Astrocyte (in vitro differentiated cells and primary cell): ENCODE measurements at places on chromosomes 2 and 18. TPM values are rescaled to one million over a fixed set of nuclear protein-coding genes. Genes with fewer than 3 reads are reported as not detected.

Gene KRTCAP3
- total RNA-seq = 1.4 and 1.9 TPM in 2 replicates

Gene TUBA3D
- total RNA-seq = not detected in 2 replicates

Gene RNF152
- total RNA-seq = 68.7 and 73.9 TPM in 2 replicates

Gene CFAP65
- total RNA-seq = 0.22 and 0.27 TPM in 2 replicates

Gene AGPS
- 66.2 and 68.1 TPM in 2 replicates for total RNA-seq

Gene FTCDNL1
- total RNA-seq = 0.45 and 0.48 TPM in 2 replicates

DNA sequence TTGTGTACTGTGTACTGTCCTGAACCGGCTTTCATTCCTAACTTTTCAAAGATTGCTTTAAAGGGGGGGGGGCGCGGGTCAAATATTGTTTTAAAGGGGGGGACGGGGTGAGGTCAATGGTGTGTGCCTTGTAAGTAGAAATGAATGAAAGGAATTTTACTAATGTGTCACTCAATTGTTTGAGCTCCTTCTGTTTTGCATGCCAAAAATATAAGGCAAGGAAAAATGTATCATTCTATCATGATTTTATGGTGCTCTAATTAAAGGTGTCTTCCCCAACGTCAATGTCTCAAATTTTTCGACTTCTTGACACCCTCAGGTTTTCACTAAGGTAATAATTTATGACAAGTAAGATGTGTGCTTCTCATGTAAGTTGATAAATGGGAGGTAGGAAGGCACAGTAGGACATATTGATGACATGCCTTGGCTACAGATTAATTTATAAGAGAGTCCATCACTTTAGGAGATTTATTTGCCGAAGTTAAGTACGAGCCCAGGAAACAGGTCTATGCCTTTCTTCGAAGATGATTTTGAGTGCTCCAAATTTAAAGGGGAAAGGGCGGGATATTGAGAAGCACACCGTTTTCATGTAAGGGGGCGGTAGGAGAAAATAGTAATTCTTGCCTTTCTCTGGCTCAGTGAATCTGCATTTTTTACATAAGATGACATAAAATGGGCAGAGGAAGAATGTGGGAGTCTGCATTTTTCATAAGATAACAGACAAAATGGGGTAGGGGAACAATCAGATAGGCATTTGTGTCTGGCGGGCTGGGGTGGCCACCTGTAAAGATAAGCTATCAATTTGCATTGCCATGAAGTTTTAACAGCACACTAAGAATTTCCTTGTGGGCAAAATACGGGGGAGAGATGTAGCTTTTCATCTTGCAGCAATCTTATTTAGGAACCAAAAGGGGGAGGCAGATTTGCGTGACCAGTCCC, 1.2 kb upstream of the TRAPPC8 start:
- H3K4me1 ChIP-seq = peaks cover 11% of the 10 kb centered on the region
- H3K36me3 ChIP-seq = no peaks in the 10 kb centered on the region
- no peaks in the 10 kb centered on the region for H3K27me3 ChIP-seq
- H3K27ac ChIP-seq = peak overlapping the region; percentile 67

GRCh38 chr18:12403601-12404506, 3.9 kb upstream of the PRELID3A start:
- H3K27ac ChIP-seq = peak overlapping the region; percentile 33
- no peaks in the 10 kb centered on the region for H3K27me3 ChIP-seq
- DNase-seq = peak; percentile 86
- H3K4me1 ChIP-seq = peaks cover 15% of the 10 kb centered on the region

- no peak overlapping the region for H3K4me3 ChIP-seq
- no peaks in the 10 kb centered on the region for H3K36me3 ChIP-seq
Measured at GRCh38 chr18:76426737-76427305, 68.2 kb downstream of the ZNF516 start.

DNA sequence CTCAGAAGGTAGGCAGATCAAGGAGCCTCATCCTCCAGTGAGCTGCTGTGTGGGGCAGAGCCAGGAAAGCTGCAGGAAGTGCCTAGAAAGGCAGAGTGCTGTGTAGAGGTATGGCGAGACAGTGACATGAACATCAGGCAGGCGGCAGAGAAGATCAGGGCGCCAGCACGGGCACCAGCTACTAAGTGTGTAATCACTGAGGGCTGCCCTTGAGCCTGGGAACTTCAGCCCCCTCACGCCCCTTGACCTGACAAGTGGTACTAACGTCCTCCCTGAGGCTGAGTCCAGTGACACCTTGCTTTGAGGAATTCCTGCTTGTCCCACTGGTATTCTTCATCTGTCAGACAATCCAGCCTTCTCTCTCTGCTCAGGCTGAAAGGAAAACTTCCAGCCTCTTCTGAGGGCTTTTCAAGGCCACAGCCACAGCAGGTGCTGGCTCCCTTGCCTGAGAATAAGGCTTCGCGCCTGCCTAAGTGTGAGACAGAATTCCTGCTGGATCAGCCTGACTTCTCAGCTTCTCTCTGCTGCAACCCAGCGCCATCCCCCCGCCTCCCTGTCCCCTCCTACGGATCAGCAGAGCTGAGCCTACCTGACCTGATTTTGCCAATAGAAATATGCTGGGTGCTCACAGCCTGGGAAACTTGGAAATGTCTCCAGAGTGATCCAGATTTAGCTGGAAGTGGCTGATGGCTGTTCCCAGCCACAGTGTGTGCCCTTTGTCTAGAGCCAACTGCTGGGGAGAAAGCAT, 148.0 kb downstream of the SMAD7 start:
- H3K27ac ChIP-seq = no peak overlapping the region
- no peak for DNase-seq
- H3K27me3 ChIP-seq = no peaks in the 10 kb centered on the region
- no peak overlapping the region for H3K4me3 ChIP-seq
- peaks cover 4% of the 10 kb centered on the region for H3K36me3 ChIP-seq
- peaks cover 10% of the 10 kb centered on the region for H3K4me1 ChIP-seq

- H3K4me3 ChIP-seq = no peak overlapping the region
- no peaks in the 10 kb centered on the region for H3K4me1 ChIP-seq
- no peaks in the 10 kb centered on the region for H3K36me3 ChIP-seq
- H3K27ac ChIP-seq = no peak overlapping the region
Measured at GRCh38 chr2:106272216-106272807, 78.2 kb upstream of the UXS1 start.

DNA sequence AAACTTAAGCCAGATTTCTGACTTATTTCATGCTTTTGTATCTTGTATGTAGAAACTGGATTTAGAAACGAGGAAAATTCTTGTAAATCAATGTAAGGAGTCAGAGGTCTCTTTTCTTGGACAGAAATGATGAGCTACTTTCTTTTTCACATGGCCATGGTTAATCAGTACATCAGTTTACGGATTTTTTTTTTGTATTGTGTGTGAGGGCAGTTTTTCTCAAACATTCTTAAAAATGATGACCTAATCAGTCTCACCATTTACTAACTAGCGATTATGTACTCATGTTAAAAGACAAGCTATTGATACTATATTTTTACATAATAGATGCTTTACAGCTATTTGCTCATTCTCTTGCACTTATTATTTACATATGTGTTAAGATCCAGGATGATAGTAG, 165.2 kb upstream of the DOCK10 start:
- H3K27me3 ChIP-seq = no peaks in the 10 kb centered on the region
- DNase-seq = no peak
- H3K4me1 ChIP-seq = no peaks in the 10 kb centered on the region
- no peak overlapping the region for H3K27ac ChIP-seq

GRCh38 chr2:140589696-140590095, 1541.1 kb downstream of the LRP1B start:
- H3K27me3 ChIP-seq = no peaks in the 10 kb centered on the region
- peak; percentile 56 for DNase-seq
- H3K4me3 ChIP-seq = no peak overlapping the region
- H3K36me3 ChIP-seq = no peaks in the 10 kb centered on the region

DNA sequence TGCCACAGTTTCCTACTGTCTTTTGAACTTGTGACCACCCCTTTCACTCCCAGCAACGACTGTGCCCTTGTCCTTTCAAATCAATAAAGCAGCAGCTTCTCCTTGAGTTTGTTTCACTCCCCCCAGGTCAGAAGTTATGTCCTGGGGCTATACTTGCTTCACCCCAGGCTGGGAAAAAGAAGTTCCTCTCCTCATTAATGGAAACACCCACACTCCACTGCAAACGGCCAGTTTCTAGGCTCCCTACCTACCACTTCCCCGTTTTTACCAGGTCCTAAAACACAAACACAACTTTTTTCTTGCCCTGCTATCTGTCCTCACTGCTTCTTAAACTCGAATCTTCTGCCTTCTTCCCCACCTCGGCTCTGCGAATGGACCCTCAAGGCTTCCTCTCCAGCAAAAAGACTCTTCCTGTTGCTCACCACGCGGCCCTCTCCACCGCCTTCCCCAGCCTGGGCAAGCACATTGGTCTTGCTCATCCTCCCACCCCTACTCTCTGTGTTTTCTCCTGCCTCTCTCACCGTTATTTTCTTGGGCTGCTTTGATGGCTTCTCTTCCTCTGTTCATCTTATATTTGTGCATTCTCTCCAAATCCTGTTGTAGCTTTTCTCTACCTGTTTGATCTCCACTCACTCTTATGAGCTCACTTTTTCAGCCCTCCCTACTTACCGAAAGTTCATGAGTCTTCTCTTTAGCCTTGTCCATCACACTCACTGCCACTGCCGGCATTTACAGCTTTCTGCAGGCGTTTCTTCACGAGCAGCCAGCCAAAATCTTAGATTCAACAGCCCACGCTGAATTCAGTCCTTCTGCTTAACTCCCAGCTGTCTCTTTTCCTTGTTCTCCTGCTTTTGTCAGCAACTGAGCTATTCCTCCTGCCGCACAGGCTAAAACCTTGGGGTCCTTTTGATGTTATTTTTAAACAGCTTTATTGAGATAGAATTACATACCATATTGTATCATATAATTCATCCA, 7.0 kb upstream of the SP5 start:
- H3K36me3 ChIP-seq = no peaks in the 10 kb centered on the region
- no peak overlapping the region for H3K4me3 ChIP-seq

- peaks cover 15% of the 10 kb centered on the region for H3K27me3 ChIP-seq
- DNase-seq = no peak
- peaks cover 5% of the 10 kb centered on the region for H3K4me1 ChIP-seq
- H3K36me3 ChIP-seq = no peaks in the 10 kb centered on the region
Measured at GRCh38 chr2:106581755-106582147, 94.6 kb downstream of the CD8B2 start.

GRCh38 chr2:45345331-45346234, 265.5 kb downstream of the SRBD1 start:
- no peaks in the 10 kb centered on the region for H3K36me3 ChIP-seq
- H3K4me3 ChIP-seq = no peak overlapping the region
- H3K27ac ChIP-seq = no peak overlapping the region
- H3K27me3 ChIP-seq = peaks cover 4% of the 10 kb centered on the region
- DNase-seq = no peak
- H3K4me1 ChIP-seq = no peaks in the 10 kb centered on the region

- no peak overlapping the region for H3K27ac ChIP-seq
- peaks cover 13% of the 10 kb centered on the region for H3K4me1 ChIP-seq
- H3K36me3 ChIP-seq = no peaks in the 10 kb centered on the region
- peaks cover 10% of the 10 kb centered on the region for H3K27me3 ChIP-seq
Measured at GRCh38 chr2:290090-290722, 2.3 kb upstream of the ALKAL2 start.

DNA sequence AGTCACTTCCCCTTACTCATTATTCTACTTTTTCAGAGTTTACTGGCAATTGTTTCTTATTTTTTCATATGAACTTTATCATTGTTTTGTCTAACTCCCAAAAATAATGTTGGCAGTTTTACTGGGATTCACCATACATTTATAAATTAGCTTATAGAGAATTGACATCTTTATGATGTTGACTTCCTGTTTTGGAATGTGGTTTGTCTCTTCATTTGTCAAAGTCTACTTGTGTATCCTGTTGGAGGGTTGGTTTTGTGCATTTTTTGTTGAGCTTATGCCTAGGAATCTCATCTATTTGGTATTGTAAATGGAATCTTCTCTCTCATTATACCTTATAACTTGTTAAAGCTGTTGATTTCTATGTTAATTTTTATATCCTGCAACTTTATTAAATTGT, 16.4 kb downstream of the EPC2 start:
- no peaks in the 10 kb centered on the region for H3K27me3 ChIP-seq
- H3K36me3 ChIP-seq = no peaks in the 10 kb centered on the region
- DNase-seq = peak; percentile 44
- no peak overlapping the region for H3K4me3 ChIP-seq
- H3K4me1 ChIP-seq = peaks cover 9% of the 10 kb centered on the region

- no peak overlapping the region for H3K27ac ChIP-seq
- H3K36me3 ChIP-seq = no peaks in the 10 kb centered on the region
- H3K4me3 ChIP-seq = no peak overlapping the region
- no peak for DNase-seq
Measured at GRCh38 chr2:28009732-28010131, 119.2 kb downstream of the BABAM2 start.

GRCh38 chr2:1593371-1594122, 150.8 kb downstream of the PXDN start:
- no peaks in the 10 kb centered on the region for H3K27me3 ChIP-seq
- peaks cover 53% of the 10 kb centered on the region for H3K4me1 ChIP-seq
- H3K27ac ChIP-seq = peak overlapping the region; percentile 84
- DNase-seq = no peak
- no peaks in the 10 kb centered on the region for H3K36me3 ChIP-seq

DNA sequence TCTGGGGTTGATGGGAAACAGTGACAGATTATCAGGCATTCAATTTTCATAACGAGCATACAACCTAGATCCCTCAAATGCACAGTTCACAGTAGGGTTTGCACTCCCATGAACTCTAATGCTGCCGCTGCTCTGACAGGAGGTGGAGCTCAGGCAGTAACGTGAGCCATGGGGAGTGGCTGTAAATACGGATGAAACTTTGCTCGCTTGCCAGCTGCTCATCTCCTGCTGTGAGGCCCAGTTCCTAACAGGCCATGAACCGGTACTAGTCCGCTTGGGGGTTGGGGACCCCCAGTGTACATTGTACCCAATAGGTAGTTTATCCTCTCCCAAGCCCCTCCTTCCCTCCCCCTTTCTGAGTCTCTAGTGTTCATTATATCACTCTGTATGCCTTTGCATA, 94.6 kb downstream of the PTH2R start:
- no peak overlapping the region for H3K27ac ChIP-seq
- H3K27me3 ChIP-seq = no peaks in the 10 kb centered on the region
- no peak overlapping the region for H3K4me3 ChIP-seq
- H3K36me3 ChIP-seq = no peaks in the 10 kb centered on the region
- H3K4me1 ChIP-seq = no peaks in the 10 kb centered on the region

DNA sequence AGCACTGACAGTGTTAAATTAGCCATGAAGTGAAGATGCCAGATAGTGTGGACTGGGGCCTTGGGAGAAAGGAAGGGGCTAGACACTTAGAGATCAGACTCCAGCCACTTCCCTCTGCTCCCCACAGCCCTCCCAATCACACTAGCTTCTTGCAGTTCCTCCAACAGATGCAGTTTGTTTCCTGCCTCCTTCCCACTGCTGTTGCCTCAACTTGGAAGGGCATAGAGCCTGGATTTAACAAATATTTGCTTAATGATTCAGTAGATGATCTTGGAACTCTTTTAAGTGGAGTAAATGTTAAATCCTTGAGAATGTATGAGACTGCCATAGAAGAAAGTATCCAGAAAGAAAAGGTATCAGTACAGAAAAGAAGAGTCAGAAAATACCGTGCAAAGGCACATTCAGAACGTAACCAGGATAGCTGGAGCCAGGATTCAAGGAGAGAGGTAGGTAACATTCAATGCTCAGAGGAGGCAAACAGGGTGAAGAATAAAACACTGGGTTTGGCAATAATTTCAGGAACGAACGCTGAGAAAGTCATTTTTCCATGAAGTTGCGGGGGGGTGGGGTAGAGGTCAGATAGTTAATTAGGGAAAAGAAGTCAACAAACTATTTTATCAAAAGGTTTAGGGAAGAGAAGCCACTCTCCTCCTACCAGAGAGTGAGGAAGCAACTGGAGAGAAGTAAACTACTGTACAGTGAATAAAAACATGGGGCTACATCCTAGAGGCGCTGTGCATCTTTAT, 1.3 kb upstream of the BZW1 start:
- peak overlapping the region; percentile 59 for H3K4me3 ChIP-seq
- peak; percentile 84 for DNase-seq
- H3K36me3 ChIP-seq = peaks cover 20% of the 10 kb centered on the region
- H3K27me3 ChIP-seq = no peaks in the 10 kb centered on the region
- H3K4me1 ChIP-seq = peaks cover 17% of the 10 kb centered on the region

GRCh38 chr2:67895227-67895941, 167.4 kb downstream of the C1D start:
- H3K27me3 ChIP-seq = no peaks in the 10 kb centered on the region
- no peak overlapping the region for H3K4me3 ChIP-seq
- no peaks in the 10 kb centered on the region for H3K36me3 ChIP-seq
